ENCODE measurements at places on chromosomes 7 and 10.

GRCh38 chr7:44391746-44392617 lies 66.6 kb upstream of the CAMK2B start:
- no peak for DNase-seq

GRCh38 chr7:148898845-148899484 lies 14.9 kb upstream of the EZH2 start:
- DNase-seq = no peak

- DNase-seq = no peak
Observed at GRCh38 chr10:109106604-109107003, 816.7 kb downstream of the XPNPEP1 start.

DNA sequence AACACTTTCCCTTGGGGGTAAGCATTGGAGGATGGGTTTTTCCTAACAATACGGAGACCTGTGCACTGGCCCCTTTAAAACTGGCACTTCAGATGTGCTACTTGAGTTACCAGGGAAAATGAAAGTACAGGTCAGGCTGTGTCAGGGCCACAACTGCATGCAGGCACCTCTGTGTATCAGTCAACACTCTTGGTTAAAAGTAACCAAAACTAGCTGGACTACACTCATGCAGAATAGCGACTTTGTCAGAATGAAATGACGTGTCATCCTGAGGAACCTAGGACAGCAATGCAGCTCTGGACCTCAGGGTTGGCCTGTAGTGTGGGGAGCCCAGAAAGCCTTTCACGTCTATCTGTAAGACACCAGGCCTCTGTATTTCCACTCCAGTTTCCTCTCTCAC lies 33.8 kb upstream of the SMKR1 start:
- DNase-seq = no peak

DNA sequence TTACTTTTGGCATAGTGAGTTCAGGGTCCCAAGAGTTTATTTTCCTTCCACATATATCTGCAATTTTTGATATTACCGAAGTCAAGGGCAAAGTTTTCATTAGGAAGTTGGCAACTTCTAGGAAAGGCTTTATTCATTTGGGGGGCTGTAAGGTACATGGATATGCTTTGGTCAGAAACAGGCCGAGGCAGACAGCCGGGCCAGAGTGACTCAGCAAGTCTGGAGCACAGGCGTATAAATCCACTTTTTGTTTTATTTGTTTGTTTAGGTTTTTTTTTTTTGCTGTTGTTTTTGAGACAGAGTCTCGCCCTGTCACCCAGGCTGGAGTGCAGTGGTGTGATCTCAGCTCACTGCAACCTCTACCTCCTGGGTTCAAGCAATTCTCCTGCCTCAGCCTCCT lies 3.7 kb downstream of the ZNF680 start:
- no peak for DNase-seq
